ENCODE measurements at places on chromosomes 1 and 21.

DNA sequence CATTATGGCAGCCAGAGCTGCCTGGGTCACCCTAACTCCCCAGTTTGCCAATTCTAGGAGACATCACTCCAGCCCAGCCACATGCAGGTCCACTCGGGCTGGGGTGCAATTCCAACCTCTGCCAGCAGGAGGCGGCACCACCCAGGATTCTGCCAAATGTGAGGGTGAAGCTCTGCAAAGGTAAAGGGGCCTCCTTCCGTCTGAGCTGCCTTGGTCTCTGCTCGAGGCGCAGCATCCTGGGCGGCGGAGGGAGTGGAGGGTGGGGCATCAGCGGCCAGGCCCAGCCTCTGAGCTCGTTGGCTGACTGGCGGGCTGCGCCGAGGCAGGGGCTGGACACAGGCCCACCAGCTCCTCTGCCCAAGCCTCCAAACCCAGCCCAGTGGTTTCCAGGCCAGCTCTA, 63.8 kb downstream of the ARHGEF16 start:
- DNase-seq, result no peak

GRCh38 chr1:42311138-42311537, 23.9 kb downstream of the FOXJ3 start:
- no peak for DNase-seq

DNA sequence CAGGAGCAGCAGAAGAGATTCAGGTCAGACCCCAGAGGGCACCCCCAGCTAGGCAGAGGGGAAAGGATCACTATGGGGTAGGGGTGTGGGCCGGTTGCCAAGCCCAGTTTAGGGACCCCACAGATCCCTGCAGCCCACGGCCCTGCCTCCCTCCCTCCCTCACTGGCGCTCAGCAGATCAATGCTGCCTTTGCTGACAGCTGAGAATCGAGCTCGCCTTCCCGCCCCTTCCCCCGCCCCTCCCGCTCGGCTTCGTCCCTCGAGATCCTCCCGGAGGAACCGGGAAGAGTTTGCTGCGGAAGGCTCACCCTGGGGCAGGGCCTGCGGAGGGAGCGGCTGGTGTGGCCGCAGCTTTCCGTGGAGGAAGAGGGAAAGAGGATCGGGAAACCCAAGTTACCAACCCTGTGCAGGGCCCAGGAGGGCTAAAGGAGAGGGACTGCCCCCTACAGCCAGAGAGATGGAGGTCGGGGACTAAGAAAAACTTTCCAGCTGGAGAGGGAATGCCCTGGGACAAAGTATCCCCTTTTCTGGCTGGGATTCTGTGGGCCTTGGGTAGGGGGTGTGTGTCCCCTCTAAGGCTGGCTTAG, 1.1 kb upstream of the KCNQ4 start:
- DNase-seq, result no peak

GRCh38 chr1:61491497-61491896, 233.4 kb downstream of the TM2D1 start:
- no peak for DNase-seq

DNA sequence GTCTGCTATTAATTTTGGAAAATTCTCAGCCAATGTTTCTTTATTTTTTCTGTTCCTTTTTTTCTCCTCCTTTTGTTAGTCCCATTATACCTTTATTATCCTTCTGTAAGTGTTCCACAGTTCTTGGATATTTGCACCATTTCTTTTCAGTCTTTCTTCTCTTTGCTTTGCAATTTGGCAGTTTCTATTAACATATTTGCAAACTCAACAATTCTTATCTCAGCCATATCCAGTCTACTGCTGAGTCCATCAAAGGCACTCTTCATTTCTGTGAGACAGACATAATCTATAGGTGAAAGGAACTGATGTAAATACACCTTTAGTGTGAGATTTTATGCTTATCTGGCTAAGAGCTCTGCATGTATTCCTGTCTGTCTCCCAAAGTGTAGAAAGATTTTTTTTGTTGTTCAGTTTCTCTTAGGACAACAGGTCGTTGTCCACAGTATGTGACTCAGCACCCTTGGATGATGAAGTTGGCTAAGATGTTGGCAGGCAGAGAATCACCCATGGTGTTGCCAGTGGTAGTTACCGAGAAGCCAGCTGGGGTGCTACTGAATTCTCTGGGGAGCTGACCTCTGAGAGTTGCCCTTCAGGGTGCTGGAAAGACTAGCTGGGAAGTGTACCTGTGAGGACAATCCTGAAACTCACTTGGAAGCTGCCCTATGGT, 38.4 kb downstream of the LEPR start:
- no peak for DNase-seq

DNA sequence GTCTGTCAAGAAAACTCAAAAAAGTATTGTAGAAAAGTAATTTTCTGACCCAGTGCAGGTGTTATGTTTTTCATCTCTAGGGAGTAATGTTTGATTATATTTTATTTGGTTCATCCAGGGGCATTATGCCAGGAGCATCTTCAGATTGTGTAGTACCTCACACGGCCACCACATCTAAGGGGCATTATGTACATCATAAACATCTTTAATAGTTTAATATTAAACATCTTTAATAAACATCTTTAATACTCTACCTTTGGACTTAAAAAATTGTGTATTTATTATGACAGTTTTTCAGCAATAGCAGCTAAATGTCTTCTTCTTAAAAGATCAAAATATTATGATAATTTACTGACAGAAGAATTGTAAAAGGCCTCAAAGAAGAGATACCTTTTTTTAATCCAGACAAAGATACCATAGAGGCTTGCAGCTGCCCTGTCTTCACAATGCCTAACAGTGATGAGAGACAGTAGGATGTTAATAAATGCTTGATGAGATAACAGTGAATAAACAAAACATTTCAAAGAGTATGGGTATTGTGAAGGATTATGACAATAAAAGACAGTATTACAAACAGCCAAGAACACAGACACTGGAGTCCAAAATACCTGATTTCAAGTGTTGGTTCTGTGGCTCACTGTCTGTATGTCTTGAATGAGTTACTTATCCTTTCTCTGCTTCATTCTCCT, 240.9 kb upstream of the ADGRL2 start:
- no peak for DNase-seq

- DNase-seq, result no peak
These were observed 14.3 kb downstream of the LRP8 start for GRCh38 chr1:53313556-53313955.

- no peak for DNase-seq
These were observed 22.4 kb upstream of the TRNAU1AP start for GRCh38 chr1:28530456-28530855.

DNA sequence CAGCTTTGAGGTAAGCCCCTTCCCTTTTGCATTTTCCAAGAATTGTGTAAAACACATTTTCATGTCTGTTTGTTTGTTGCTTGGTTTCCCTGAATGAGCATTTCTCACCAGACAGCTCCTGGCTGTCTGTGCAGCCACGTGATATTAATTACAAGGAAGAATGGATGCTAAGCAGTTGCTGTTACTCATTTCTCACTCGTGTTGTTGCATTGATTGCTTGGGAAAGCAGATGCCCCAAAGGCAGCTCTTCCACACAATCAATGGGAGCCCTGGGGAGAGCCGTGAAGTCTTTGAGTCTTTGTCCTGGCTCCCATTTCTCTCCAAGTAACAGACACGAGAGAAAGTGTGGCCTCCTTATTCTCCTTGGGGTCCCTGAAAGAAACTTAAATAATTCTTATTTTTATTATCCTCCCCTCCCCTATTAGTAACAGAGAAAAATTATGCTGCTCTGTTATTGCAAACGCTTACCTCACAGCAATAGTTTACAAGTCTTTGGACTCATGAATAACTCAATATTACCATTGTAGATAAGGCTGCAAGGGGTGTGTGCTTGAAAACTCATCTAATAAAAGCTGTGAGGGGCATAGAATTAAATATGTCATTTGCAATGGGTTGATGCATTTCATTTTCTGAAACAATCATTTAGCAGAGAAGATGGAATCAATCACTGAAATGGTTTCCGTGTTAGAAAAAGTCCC, 127.7 kb upstream of the CAMK1G start:
- DNase-seq, result no peak

- no peak for DNase-seq
These were observed 2.8 kb downstream of the LINGO4 start for GRCh38 chr1:151802372-151802771.

- no peak for DNase-seq
These were observed 123.0 kb upstream of the IGSF21 start for GRCh38 chr1:17984583-17984982.

GRCh38 chr1:230612651-230613050, 29.6 kb upstream of the COG2 start:
- no peak for DNase-seq

DNA sequence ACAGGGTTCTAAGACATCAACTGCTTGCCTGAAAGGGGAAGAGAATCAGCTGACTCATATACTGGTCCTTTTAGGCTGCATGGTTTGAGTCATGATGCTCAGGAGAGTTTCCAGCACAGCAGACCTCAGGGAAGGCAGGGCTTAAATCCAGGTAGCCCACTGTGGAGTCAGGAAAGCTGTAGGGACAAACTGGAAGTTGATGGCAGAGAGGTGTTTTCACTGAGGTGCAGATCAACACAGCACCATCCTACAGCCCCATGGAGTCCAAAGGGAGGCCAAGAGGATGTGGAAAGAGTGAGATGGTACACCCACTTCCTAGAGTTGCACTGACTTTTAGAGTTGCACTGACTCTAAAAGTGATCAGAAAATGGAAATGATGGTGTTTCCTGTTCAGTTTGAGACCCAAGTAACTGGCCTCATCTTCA, 252.4 kb upstream of the DUSP10 start:
- no peak for DNase-seq
